ENCODE measurements at places on chromosomes 2 and 18.

GRCh38 chr2:25479761-25480160, 138.0 kb upstream of the DNMT3A start:
- DNase-seq: no peak

DNA sequence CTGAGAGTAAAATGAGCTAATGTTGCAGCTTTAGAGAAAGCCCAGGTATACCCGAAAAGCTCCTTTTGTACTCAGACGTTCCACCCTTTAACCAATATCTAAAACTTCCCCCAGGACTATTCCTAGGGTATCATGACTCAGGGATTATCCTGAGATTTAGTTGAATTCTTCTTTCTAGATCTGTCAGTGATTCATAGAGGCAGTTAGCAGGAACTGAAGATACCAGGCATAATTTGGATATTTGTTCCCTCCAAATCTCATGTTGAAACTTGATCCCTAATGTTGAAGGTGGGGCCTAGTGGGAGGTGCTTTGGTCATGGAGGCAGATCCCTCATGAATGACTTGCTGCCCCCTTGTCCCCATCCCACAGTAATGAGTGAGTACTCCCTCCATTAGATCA, 161.2 kb upstream of the LRP1B start:
- DNase-seq: no peak

DNA sequence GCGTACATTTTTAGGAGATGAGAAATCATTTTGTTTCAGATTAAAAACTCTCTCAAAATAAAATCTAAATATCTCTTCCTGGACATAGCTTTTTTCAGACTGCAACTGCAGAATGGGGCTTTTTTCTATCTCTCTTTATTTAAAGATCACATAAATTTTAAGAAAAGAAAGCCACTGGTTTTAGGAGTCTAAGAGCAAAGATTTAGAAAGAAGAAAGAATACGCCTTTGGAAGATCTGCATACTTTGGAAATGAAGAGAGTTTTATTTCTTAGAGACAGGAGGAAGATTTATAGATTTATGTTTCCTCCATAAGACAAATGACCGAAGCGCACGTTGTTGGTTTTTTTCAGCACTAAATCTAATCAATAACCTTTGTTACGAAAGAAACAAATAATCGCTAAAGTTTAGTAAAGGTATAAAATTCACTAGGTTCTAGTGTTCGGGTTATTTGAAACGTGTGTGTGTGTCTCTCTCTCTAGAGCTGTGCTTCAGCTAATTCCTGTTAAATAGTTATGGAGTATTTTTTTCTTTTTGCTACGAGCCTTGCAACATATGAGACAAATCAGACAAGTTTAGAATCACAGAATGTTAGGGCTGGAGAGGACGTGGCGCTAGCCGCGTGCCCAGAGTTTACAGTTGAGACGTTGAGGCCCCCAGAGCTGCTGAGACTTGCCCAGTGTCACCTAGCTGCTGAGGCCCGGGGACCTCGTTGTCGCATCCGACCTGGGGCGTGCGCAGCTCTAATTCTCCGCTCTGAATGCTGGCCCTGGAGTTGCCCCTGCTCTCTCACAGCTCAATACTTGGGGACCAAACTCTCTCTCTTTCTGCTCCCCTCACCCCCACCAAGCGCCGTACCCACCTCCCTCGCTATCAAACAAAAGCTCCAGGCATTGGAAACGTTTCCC, 69.9 kb downstream of the CTAGE1 start:
- no peak for DNase-seq

GRCh38 chr2:205811387-205811786, 129.1 kb downstream of the NRP2 start:
- no peak for DNase-seq

- DNase-seq: no peak
Measured at GRCh38 chr18:46302528-46303485, 198.6 kb downstream of the HAUS1 start.

GRCh38 chr2:132374961-132375360, 41.6 kb upstream of the GPR39 start:
- DNase-seq: no peak

GRCh38 chr2:61898810-61899209, 6.7 kb upstream of the COMMD1 start:
- DNase-seq: no peak

- no peak for DNase-seq
Measured at GRCh38 chr2:174717916-174718315, 46.4 kb downstream of the CHRNA1 start.
